ENCODE measurements at places on chromosomes 2 and 18. TPM values are rescaled to one million over a fixed set of nuclear protein-coding genes. Genes with fewer than 3 reads are reported as not detected.

- H3K27ac ChIP-seq = no peak overlapping the region
- H3K36me3 ChIP-seq = peaks cover 7% of the 10 kb centered on the region
- no peaks in the 10 kb centered on the region for H3K4me1 ChIP-seq
- DNase-seq = no peak
- H3K27me3 ChIP-seq = no peaks in the 10 kb centered on the region
These were observed 10.2 kb upstream of the CCDC74B start for GRCh38 chr2:130154773-130155765.

- H3K36me3 ChIP-seq = no peaks in the 10 kb centered on the region
- peaks cover 2% of the 10 kb centered on the region for H3K4me1 ChIP-seq
- H3K4me3 ChIP-seq = no peak overlapping the region
- peak; percentile 76 for DNase-seq
- no peaks in the 10 kb centered on the region for H3K27me3 ChIP-seq
- H3K27ac ChIP-seq = no peak overlapping the region
These were observed 82.6 kb upstream of the TANK start for GRCh38 chr2:161077367-161078210.

DNA sequence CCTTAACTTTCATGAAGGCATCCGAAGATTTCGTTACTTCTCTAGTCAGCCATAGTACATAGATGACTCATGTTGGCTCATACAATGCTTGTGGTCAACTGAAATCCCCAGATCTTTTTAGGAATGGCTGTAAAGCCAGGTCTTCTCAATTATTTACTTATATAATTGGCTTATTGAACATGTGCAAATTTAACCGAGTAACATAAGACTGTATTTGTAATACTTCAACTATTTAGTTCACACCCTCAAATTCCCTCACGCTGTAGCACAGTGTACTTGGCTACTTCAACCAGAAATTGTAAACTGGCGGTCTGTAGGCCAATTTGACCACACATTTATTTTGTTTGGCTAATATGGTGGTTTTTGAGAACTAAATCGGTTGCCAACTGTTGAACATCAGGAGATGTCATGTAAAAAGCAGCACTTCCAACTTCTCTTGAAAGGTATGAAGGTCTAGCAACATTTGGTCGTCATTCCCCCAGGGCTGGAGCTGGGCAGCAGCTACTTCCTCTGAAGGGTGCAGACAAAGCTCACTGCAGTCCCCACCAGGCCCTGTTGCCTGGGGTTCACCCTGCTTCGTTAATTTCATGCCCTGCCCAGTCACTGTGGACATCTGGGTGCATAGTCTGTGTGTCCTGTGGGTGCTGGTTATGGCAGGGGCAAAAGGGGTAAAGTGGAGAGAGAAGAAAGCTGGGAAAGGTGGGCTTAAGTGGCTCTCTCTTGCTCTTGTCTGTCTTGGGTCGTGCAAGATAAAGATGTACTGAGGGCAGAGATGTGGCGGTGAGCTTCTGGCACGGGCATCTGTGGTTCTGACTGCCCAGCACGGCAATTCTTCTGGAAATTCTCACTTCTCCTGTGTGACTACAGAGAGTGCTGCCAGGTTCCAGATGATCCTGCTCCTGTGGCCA is 3.2 kb upstream of the SH3RF3 start:
- H3K36me3 ChIP-seq = no peaks in the 10 kb centered on the region
- peaks cover 11% of the 10 kb centered on the region for H3K27me3 ChIP-seq
- H3K4me1 ChIP-seq = peaks cover 10% of the 10 kb centered on the region
- peak overlapping the region; percentile 42 for H3K27ac ChIP-seq

DNA sequence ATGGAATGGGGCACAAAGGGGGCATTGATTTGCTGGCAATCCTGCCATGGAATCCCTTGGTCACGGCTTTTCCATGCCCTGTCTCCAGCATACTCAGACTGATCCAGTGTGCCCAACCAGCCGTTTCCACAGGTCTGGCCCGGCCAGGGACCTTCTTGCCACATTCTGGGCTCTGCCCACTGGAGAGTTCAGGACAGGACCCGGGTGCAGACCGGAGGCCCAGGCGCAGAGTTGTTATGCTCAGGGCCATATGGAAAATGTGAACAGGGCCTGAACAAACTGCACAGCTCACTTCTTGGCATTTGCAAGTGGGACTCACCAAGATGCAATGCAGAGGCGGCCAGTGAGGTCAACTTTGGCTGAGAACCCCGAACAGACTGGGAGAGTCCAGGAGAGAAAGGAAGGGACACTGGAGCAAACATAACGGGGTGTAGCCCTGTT is 15.6 kb upstream of the ASAP2 start:
- H3K4me1 ChIP-seq = peaks cover 7% of the 10 kb centered on the region
- H3K27ac ChIP-seq = peak overlapping the region; percentile 83
- H3K4me3 ChIP-seq = no peak overlapping the region
- H3K36me3 ChIP-seq = no peaks in the 10 kb centered on the region
- DNase-seq = peak; percentile 97
- no peaks in the 10 kb centered on the region for H3K27me3 ChIP-seq

DNA sequence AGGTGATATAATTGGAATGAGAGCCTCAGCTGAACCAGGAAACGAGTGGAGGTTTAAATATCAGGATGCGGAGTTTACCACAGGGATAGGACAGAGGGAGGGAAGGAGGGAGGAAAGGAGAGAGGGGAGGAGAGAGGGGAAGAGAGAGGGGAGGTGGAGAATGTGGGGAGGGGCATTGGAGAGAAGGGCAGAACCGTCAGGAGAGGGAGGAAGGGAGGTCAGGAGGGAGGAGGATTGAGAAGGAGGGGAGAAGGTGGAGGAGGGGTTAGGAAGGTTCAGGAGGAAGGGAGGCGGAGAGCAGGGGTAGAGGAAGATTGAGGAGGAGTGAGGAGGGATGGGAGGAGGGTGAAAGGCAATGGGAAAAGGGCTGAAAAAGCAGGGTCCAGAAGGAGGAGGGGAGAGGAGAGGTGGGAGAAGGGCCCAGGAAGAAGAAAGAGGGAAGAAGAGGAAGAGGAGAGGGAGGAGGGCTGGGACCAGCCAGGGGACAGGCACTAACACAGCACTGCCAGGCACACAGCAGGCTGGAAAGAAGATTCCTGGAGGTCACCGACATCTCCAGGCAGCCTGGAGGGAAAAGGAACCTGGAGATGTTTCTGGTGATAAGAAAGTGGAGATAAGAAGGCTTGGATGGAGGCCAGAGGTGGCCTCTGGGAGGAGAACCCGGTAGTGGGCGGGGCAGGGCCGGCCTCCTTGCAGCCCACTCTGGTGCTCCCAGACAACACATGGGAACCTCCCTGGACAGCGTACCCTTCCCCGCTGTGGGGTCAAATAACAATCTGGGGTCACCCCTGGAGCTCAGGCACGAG is 176.7 kb upstream of the SMAD2 start:
- H3K27ac ChIP-seq = no peak overlapping the region
- H3K27me3 ChIP-seq = no peaks in the 10 kb centered on the region
- no peak for DNase-seq

DNA sequence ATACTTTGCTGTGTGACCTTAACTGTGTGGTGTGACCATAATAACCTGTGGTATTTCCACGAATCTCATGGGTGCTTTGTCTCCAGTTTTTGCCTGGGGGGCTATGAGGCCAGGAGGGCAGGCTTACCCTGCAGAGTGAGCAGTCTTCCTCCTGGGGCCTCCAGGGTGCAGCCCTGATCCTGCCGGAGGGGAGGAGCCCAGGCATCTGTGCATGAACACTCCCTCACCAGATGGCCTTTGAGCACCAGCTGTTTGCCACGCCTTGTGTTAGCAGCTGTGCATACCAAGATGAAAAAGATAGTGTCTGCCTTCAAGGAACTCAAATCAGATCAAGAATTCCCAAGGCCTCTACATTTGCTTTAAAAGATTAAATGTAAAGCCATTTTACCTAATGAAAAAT is 75.0 kb upstream of the RBM44 start:
- no peak overlapping the region for H3K27ac ChIP-seq
- H3K27me3 ChIP-seq = no peaks in the 10 kb centered on the region
- no peak overlapping the region for H3K4me3 ChIP-seq
- DNase-seq = peak; percentile 51

HOXD1 gene
- not detected for total RNA-seq

DNA sequence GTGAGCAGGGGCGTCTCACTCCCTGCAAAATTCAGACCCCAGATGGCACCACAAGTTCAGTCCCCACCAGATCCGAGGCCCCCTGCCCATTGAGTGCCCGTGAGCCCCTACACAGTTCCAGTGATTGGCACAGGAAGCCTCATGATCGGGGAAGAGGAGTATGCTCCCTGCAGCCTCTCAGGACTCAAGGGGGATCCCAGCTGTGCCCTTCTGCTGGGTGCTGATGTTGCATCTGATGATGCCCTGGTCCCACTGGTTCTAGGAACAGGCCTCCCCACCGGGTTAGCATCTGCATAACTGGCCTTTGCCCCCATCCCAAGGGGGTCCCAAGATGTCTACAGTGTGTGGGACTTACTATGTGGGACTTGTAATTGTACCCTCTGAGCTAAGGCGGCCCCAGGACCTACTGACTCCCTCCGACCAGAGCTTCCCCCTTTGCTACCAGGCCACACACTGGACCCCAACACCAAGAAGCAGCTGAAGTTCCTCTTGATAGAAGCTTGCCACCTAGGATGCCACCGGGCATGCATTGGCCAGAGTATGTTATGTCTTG is 8.6 kb downstream of the ALPG start:
- H3K4me3 ChIP-seq = no peak overlapping the region
- no peak overlapping the region for H3K27ac ChIP-seq
- no peak for DNase-seq
- no peaks in the 10 kb centered on the region for H3K4me1 ChIP-seq

DNA sequence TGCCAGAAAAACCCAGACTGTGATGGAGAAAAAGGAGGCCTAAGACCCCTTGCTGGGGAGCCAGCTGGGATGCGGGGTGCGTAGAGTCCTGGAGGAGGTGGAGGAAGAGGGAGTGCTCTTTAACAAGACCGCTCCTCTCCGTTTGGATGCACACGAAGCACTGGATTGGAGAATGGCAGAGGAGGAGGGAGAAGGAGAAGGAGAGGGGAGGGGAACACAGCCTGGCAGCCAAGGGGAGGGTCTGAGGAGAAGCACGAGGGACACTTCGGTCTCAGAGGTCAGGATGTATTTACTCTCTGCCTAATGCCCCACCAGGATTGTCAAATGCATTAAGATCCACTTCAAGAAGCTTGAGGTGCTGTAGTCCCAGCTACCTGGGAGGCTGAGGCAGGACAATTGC is 42.0 kb upstream of the SLC35G4 start:
- DNase-seq = no peak
- H3K36me3 ChIP-seq = no peaks in the 10 kb centered on the region
- H3K4me3 ChIP-seq = no peak overlapping the region
- H3K4me1 ChIP-seq = no peaks in the 10 kb centered on the region
- no peak overlapping the region for H3K27ac ChIP-seq

- no peak for DNase-seq
- no peaks in the 10 kb centered on the region for H3K27me3 ChIP-seq
- H3K4me3 ChIP-seq = no peak overlapping the region
- H3K36me3 ChIP-seq = no peaks in the 10 kb centered on the region
These were observed 13.8 kb downstream of the RRM2 start for GRCh38 chr2:10136101-10136934.

DQX1 gene
- total RNA-seq = not detected
